ENCODE measurements at places on chromosomes 2 and 18. TPM values are rescaled to one million over a fixed set of nuclear protein-coding genes. Genes with fewer than 3 reads are reported as not detected.

- peak; percentile 67 for DNase-seq
These were observed 214.2 kb downstream of the PTGR3 start for GRCh38 chr18:74994502-74995418.

- no peak for DNase-seq
These were observed 8.3 kb upstream of the ARHGEF4 start for GRCh38 chr2:130828461-130828860.

GRCh38 chr2:75545922-75546321 lies 14.8 kb downstream of the EVA1A start:
- DNase-seq: no peak

SKOR2 gene
- not detected for total RNA-seq

DNA sequence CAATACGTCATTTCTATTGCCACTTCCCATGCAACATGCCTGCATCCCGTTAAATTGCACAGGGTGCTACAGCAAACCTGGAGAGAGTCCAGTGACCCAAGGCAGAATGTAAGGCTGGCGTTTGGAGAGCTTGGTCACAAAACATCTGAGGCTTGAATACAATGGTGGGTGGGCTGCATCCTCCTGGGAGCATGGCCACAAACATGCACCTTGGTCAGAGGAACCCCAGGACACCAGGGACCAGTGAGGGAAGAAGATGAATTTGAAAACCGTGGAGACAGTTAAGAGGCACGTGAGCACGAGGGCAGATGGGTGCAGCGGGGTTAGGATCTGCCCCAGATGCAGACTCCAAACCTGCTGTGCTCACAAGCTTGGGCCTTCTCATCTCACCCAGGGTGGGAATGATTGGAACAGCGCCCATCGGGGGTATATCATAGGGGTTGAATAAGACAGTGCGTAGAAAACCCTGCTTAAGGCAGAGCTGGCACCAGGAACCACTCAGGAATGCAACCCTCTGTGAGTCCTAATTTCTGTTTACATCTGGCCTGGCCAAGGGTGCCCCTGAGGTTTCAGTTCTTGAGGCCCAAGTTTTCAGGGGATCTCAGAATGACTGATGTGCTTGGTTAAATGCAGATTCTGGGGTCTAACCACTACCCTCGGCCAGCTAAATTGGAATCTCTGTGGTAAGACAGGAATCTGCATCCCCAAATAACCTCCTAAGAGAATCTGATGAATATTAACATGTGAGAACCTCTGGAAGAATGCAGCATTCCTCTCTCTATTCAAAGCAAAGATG lies 97.2 kb downstream of the ARL4C start:
- DNase-seq: no peak
